NCI-H1105 (cell line): ENCODE measurements at places on chromosomes 16 and 17.

GRCh38 chr17:74873874-74874614 is 1.2 kb upstream of the FDXR start:
- DNase-seq: no peak

DNA sequence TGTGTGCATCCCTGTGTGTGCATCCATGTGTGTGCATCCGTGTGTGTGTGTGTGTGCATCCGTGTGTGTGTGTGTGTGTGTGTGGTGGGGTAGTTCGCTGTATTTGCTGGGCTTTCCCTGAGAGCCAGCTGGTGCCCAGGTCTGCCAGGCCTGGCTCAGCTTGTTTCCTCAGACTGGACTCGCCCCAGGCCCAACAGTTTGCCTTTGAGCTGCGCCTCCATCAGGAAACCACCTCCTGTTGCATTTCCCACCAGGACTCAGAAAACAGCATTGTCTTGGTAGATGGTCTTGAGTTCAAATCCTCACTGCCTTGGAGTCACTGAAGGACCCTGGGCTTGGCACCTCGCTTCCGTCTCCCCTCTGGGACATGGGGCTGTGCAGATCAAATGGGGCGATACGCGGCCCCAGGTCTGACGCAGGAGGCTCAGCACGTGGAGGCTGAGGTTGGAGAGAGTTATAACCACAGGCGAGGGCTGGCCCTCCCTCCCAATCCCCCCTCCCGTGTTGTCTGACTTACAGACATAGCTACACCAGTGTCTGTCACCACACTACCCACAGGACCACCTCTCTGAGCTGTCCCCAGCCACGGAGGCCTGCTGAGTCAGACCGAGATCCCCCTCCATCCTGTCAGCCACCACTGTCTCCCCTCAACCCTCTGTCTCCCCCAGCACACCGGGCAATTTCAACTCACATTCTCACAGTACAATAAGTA is 4.7 kb downstream of the ITGAE start:
- DNase-seq: no peak

- no peak for DNase-seq
These were observed 19.1 kb upstream of the COPRS start for GRCh38 chr17:31877911-31878702.

GRCh38 chr16:84086341-84086740 is 30.4 kb downstream of the MBTPS1 start:
- no peak for DNase-seq

- no peak for DNase-seq
These were observed 10.1 kb upstream of the PHF12 start for GRCh38 chr17:28961391-28961790.

GRCh38 chr17:11031787-11032186 is 193.9 kb upstream of the PIRT start:
- no peak for DNase-seq

- DNase-seq: no peak
These were observed 37.3 kb downstream of the BCO1 start for GRCh38 chr16:81275795-81276194.

GRCh38 chr16:56344518-56345405 is 80.6 kb downstream of the AMFR start:
- DNase-seq: no peak

- no peak for DNase-seq
These were observed 6.4 kb downstream of the TRPV3 start for GRCh38 chr17:3551189-3551588.

DNA sequence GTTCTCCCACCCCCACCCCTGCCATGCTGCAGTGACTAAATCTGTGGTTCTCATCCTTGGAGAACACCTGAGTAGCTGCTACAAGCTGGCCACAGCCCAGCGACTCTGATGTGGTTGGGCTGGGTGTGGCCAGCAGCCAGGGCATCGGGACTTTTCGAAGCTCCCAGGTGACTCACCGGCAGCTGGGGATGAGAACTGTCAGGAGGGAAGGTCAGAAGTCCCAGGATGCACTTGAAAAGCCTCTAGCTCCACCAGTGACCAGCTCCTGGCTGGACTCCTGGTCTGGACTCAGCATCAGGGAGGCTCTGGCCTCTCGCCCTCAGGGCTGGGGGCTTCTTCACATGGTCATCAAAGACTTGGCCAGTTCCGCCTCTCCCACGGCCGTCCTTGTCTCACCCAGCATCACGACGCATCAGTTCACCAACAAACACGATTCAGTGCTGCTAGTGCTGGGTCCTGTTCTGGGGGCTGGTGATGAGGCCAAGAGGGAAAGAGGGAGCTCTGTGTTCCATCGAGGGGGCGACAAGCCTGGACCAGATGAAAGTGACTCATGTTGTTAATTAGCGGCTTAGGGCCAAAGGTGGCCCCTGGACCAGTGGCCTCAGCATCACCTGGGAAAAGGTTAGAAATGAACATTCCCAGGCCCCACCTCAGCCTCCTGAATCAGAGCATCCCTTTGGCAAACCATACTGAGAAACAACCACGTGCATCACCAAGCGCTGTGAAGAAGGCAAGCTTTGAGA is 3.9 kb upstream of the C17orf99 start:
- DNase-seq: no peak

DNA sequence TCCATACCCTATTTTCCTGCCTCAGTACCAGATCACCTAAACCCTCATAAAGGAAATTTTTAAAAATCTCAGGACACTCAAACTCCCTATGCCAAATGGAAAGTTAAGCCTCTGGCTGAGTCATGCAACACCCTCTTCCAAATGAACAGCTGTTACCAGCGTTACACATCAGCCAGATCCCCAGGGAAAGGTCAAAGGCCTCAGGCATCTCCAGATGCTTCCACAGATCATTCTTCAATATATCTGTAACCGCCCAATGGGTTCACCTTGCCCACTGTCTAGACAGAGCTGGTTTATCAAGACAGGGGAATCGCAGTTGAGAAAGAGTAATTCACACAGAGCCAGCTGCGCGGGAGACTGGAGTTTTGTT is 29.1 kb upstream of the SHCBP1 start:
- no peak for DNase-seq

DNA sequence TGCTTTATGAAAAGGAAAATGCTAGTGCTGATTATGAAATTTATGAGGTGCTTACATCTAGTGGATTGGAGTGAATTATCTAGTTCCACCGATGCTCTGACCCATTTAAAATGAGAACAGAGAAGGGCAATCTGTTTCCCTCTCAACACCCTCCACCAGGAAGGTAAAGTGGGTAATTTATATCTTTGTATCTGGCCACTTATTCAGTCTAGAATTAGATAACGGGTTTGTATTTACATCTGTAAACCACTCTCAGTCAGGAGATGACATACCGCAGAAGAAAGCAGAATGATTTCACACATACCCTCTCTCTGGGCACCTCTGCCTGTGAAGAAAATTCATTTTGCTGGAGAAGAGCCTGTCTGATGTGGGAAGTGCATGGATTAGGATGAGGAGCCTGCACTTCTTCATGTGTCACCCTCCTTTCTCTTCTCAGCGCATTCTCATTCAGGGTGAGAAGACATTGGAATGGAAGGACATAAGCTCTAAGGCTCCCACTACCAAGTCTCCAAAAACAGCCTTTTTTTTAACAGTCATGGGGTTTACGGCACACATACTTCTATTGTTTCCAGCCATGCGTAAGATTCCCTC is 646.7 kb upstream of the SALL1 start:
- no peak for DNase-seq

- DNase-seq: peak; percentile 3
These were observed 5.7 kb downstream of the OR4D2 start for GRCh38 chr17:58172369-58173071.

- DNase-seq: no peak
These were observed 132.8 kb downstream of the SOX9 start for GRCh38 chr17:72253597-72253996.

DNA sequence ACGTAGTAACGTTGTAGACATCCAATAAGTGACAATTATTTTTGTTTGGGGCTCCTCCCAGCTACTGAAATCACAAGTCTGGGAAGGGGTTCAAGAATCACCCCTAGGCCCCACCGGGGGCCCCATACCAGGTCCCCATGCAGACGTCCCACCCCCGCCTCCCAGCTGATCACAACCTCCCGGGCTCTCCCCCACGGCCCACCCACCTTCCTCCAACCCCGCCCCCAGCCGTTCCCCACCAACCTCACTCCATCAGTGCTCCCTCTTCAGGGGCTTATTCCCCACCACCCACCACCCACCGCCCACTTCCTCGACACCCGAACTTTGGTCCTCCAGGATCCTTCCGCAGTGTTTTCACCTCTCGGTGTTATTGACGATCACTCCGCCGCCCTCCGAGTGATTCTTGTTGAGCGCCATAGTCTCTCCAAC is 240 bp downstream of the WBP2 start:
- no peak for DNase-seq

GRCh38 chr17:60065867-60066266 is 12.9 kb downstream of the HEATR6 start:
- DNase-seq: no peak

GRCh38 chr17:14299280-14300141 is 1.4 kb upstream of the HS3ST3B1 start:
- DNase-seq: no peak

- no peak for DNase-seq
These were observed 41.5 kb upstream of the ZFHX3 start for GRCh38 chr16:73089420-73089819.

GRCh38 chr17:74730491-74731346 is 6.3 kb upstream of the RAB37 start:
- no peak for DNase-seq

DNA sequence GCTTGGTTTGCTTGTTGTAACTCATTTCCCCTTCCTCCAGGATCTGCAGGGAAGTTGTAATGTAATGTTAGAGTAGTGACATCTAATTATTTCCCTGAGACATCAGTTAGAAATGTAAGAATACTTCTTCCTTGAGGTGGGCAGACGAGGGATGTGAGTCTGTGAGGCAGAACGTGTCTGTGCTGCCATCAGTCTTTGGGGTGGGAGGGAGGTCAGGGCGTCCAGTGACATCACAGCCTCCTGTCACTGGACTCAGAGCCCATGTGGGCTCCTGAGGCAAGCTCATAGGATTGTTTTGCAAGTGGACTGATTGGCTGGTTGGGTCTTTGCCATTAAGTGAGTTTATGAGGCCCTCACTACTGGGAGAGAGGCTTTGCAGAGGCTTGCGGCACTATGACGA is 188.8 kb downstream of the CCDC182 start:
- DNase-seq: no peak

GRCh38 chr16:49019081-49019633 is 262.5 kb downstream of the CBLN1 start:
- no peak for DNase-seq

DNA sequence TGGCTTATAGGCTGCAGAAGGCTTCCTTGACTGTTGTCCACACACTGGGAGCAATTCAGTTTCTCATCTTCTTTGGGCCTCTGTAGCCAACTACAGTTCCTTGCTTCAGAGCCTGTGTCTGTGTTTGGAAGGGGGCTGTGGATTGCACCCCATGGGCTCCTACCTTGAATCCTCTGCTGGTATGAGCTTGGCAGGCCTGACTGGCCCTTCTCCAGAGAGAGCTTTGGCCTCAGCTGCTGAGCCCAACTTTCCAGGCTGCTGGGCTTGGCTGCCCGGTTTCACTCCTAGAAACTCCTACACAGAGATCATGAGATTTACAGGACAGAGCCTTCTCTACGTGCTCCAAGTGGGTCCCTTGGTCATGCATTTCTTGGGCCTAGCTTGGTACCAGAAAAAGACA is 354.4 kb downstream of the SNX29 start:
- DNase-seq: no peak

- DNase-seq: no peak
These were observed 100.2 kb downstream of the CYLD start for GRCh38 chr16:50842013-50842505.

DNA sequence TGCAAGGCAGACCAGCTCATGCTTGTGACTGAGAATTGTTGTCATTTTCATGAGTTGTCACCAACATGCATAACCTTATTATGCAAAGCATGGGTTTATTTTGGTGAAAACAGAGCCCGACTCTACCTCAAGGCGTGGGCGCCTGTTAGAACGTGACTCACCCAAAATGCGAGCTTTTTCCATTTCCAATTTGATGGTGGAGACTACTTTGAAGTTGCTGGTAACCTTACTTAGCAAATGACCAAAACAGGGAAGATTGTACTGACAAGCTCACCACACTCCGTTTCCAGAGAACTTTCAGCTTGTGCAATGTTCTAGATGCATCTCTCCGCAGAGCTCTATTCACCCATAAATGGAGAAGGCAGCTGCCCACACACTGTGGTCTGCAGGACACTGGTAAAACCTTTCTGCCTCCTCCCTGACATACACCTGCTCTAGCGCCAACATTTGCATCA is 284.5 kb downstream of the MAF start:
- DNase-seq: no peak

GRCh38 chr16:46857368-46857945 is 26.5 kb upstream of the C16orf87 start:
- DNase-seq: peak; percentile 39

GRCh38 chr17:19728084-19728495 is 11.7 kb upstream of the SLC47A2 start:
- peak; percentile 95 for DNase-seq

GRCh38 chr17:56594320-56595107 is 1.0 kb downstream of the NOG start:
- DNase-seq: no peak

DNA sequence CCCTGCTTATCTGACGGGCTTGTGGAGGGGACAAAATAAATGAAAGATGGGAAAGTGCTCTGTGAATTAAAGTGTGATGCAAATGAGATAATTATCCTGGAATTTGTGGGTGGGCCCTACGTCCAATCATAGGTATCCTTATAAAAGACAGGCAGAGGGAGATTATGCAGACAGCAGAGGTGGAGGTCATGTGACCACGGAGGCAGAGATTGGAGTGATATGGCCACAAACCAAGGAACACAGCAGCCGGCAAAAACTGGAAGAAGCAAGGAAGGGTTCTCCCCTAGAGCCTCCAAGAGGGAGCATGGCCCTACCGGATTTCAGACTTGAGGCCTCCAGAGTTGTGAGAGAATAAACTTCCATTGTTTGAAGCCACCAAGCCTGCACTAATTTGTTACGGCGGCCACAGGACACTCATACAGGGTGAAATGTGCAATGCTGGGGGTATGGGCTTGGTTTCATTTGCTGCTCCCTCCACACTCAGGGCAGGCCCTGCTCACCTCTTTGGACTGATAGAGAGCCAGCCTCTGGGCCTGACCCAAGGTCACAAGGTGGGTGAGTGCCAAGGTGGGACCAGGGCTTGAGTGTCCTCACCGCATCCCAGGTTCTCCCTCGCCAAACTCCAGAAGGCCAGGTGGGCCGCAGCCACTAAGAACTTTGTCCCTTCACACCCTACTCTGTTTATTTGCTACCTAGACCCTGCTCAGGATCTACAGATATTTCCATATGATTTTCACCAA is 149.6 kb upstream of the TNRC6C start:
- DNase-seq: no peak

GRCh38 chr16:48542020-48542473 is 67.9 kb downstream of the N4BP1 start:
- DNase-seq: no peak

DNA sequence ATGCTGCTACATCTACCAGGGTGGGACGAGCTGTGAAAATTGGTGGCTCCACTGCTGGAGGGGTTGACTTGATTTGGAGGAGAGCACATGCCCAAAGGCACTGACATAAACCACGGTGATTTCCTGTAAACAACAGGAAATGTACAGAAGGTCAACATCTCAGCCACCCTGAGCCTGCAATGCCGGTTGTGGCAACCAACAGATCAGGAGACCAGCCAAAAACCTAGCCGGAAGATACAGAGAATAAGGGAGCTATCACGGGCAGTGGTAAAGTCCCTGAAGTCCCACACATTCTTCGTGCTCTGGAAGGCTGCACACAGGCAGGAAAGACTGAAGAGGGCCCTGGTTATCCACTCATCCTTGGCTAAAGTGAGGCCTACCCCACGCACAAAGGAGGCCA is 56.2 kb downstream of the ADCY9 start:
- no peak for DNase-seq

- no peak for DNase-seq
These were observed 11.1 kb upstream of the ABR start for GRCh38 chr17:1190751-1191331.

- DNase-seq: peak; percentile 86
These were observed 224.0 kb upstream of the TNRC6C start for GRCh38 chr17:77734371-77735080.
